ENCODE measurements at places on chromosomes 6 and 20.

DNA sequence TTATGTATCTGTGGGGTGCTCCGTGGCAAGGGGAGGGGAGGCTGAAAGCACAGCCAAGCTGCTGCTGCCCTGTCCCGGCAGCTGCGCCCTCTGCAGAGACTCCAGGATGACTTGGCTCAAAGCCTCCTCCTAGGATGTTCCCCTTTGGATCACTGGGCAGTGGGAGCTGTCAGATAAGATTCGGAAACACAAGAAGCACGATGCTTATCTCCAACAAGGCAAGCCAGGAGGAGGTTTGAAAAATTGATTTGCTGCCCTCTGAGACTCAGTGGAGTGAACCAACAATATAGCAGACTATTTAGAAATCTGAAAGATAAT is 776.4 kb downstream of the C6orf118 start:
- DNase-seq, result no peak

DNA sequence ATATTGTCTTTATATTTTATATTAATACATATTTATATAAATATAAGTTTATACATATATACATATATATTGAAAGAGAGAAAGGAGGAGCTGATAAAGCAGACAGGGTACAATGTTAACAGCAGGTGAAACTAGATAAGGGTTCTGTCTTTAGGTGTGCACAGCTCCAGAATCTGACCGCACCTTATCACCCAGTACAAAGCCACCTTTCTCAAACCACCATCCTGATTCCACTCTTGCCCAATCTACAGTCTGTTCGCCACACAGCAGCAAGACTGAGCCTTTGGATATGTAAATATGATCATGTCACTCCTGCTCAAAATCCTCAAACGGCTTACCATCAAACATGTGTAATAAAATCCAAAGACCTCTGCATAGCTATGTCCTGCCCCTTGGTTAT is 34.7 kb upstream of the ASCC3 start:
- DNase-seq, result no peak

- no peak for DNase-seq
Observed at GRCh38 chr6:127289934-127290333, 23.3 kb downstream of the RNF146 start.

DNA sequence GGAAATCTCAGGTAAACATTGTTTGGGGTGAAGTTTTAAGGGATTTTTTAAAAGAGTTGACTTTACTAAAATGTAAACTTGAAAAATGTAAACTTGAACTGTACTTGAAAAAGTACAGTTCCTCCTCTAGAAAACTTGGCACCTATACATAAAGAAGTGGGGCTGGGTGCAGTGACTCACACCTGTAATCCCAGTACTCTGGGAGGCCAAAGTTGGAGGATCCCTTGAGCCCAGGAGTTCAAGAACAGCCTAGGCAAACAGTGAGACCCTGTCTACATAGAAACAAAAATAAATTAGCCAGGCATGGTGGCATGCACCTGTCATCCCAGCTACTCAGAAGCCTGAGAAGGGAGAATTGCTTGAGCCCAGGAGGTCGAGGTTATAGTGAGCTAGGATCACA is 7.2 kb downstream of the BTBD9 start:
- DNase-seq, result no peak

- no peak for DNase-seq
Observed at GRCh38 chr6:144223686-144224085, 61.4 kb upstream of the UTRN start.

GRCh38 chr20:40741507-40742106 is 52.6 kb upstream of the MAFB start:
- peak; percentile 31 for DNase-seq

GRCh38 chr6:14721103-14721758 is 524.6 kb upstream of the JARID2 start:
- no peak for DNase-seq

DNA sequence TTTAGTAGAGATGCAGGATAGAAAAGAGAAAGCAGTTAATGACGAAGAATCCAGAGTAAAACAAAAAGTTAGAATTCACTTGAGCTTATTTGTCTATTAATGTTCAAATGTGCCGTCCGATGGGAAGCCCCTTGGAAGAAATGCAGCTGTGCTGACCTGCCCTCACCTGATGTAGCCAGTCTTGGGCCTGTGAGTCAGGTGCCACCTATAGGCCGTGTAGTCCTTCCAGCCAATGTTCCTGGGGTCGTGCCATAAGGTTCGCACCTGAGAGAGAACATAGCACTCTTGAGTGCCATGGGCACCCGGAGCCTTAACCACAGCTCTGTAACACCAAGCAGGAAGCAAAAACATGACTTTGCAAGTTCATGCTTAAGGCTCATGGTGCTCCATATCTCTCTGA is 32.4 kb downstream of the THBS2 start:
- DNase-seq, result no peak

DNA sequence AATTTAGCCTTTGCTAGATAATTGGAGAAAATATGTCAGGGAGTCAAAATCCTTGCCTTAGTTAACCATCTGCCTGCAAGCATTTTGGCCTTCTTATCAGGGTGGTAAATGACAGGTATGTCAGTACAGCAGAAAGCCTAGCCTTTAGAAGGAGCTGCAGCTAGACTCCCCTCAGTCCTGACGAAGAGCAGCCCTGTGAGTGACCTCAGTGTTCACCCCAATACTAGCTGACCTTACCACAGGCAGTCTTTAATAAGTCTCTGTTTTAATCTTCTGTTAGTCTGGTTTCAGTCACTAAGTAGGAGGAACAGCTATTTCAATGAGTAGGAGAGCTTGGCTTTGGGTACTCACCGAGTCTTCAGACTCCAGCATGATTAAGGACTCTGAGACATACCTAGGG is 340.0 kb upstream of the FLRT3 start:
- no peak for DNase-seq

Measured in CD4-positive, alpha-beta T cell treated with Interleukin-17A for 4 hours (primary cell).